ENCODE measurements at places on chromosomes 16 and 17. TPM values are rescaled to one million over a fixed set of nuclear protein-coding genes. Genes with fewer than 3 reads are reported as not detected.

DNA sequence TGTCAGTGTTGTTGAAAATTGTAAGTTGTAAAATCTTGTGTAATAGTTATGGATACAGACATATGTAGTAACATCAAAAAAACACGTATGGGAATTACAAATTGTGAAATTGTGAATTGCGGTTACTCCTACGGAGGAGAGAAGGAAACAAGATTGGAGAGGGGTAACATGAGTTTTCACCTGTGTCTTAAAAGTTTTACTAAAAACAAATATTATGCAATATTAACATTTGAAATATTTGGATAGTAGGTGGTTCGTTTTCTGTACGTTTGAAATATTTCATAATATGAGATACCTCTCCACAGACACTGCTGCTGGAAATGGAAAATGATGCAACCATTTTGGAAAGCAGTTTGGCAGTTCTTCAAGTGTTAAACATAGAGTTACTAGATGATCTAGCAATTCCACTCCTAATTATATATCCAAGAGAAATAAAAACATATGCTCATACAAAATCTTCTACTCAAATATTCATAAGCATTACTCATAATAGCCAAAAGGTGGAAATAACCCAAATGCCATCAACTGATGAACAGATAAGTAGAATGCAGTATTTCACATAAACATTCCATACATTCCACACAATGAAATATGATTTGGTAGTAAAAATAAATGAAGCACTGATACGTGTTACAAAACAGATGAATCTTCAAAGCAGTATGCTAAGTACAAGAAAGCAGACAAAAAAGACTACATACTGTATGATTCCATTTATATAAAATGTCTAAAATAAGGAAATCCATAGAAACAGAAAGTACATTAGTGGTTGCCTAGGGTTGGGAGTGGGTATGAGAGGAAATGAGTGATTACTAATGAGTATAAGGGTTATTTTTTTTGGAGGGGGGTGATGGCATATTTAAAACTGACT is 40.7 kb upstream of the ABCA10 start:
- DNase-seq, result no peak

- no peak for DNase-seq
These were observed 23.2 kb downstream of the COIL start for GRCh38 chr17:56937687-56938086.

The CXCL16 gene
- 21.7 TPM for total RNA-seq

DNA sequence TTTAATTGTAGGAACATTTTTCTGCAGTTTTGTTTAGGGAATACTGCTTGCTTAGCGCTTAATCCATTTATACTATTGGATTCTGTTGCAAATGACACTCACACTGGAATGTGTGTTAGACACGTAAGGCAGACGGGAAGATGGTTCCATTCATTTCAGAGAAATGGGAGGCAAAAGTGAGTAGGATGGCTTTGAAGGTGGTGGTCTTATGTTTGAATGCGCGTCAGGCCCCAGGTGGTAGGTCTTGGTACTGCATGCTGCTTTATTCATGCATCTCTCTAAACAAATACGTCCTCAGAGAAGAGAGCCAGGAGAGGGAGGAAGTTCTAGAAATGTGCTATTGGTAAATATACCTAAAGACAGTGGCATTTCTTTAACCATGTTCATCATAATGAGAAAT is 997.6 kb upstream of the RBFOX1 start:
- no peak for DNase-seq

The CES1 gene
- 12.4 TPM for total RNA-seq

- no peak for DNase-seq
These were observed 7.5 kb upstream of the EDC4 start for GRCh38 chr16:67865318-67865717.

- DNase-seq, result no peak
These were observed 45.6 kb downstream of the CYB5B start for GRCh38 chr16:69469807-69470561.

The SLC13A5 gene
- total RNA-seq, result not detected

The SPECC1 gene
- 28.8 TPM for total RNA-seq

DNA sequence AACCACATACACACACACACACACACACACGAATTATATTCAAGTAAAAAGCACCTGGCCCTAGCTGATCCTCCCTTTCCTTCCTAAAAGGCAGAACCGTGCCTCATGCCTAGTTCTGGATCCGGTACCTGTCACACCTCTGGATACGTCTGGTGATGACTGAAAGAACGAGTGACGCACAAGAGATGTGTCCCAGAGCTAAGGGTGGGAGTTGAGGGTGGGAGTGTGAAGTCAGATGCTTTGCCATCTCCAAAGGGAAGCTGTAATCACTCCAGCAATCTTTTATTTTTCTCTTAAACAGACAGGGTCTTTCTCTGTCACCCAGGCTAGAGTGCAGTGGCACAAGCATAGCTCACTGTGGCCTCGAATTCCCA is 26.5 kb upstream of the GSG1L start:
- no peak for DNase-seq

The HS3ST3B1 gene
- total RNA-seq, result 2.5 TPM

The MT1F gene
- total RNA-seq, result 7.1 TPM

The CCDC40 gene
- total RNA-seq, result 6.5 TPM

DNA sequence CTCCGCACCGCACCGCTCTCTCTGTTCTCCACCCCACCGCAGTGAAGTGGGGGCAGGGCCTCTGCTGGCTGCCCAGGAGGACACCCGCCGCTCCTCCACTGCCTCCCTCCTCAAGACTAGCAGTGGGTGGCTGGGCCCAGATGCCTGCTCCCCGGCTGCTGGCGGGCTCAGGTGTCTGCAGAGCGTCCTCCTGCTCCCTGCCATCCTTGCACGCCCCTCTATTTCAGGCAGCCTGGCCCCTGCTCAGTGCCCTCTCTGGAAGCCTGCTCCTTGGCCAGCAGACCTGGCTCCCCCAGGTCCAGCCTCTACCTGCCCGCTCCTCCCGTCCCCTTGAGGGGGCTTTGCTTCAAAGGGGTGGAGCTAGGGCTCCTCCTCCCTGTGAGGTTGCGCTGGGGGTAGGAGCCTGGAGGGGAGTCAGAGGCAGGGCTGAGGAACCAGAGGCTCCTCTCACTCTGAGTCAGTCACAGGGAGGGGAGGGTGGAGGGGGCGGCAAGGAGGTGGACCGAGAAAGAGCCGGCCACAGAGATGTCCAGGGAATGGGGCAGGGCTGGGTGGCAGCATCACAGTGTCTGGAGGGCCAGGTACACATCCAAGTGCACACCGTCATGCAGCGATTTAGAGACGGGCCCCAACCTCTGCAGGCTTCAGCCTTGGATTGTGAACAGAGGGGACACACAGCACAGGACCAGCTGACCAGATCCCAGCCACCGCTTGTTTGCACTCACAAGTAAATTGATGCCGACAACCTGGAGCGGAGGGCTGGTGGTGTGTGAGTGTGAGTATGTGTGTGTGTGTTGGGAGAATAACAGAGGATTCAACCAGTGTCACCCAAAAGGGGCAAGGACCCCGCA is 9.8 kb upstream of the TMEM92 start:
- DNase-seq, result no peak

DNA sequence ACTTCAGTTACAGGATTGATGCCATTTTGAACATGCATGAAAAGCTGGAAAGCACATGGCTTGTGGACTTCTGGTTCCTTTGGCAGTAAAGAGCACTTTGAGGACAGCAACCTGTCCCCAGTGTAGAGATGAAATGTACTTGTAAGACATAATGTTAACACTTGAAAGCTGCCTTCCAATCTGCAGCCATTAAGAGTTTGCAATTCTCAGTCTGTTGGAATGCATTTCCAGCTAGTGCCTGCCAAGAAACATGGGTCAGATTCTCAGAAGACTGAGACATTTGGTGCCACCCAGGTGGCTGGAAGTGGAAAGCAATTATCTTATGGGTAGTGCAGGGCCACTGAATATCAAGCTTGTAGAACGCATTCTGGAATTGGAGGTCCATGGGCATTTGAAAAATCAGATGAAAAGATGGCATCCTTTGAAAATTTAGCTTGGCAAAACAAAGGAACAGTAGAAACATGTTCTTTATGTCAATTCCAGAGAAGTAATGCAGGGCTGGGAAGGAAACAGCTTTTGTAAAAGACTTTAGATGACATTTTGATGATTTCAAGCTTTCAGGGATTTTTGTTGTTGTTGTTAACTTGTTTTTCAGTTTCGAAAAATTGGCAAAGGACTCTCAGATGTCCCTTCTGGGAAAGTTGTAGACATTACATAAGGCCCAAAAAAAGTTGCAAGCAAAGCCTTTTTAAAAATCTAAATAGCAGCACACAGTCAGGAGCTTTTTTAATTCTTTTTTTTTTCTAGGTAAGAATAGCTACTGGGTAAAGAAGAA is 147.0 kb downstream of the ABCA8 start:
- no peak for DNase-seq
